SHP77 (cell line): ENCODE measurements at places on chromosomes 5 and 9.

- DNase-seq, result no peak
Measured at GRCh38 chr5:102528600-102528999, 29.8 kb upstream of the SLCO6A1 start.

- DNase-seq, result no peak
Measured at GRCh38 chr9:80013891-80014290, 442.1 kb downstream of the TLE4 start.

DNA sequence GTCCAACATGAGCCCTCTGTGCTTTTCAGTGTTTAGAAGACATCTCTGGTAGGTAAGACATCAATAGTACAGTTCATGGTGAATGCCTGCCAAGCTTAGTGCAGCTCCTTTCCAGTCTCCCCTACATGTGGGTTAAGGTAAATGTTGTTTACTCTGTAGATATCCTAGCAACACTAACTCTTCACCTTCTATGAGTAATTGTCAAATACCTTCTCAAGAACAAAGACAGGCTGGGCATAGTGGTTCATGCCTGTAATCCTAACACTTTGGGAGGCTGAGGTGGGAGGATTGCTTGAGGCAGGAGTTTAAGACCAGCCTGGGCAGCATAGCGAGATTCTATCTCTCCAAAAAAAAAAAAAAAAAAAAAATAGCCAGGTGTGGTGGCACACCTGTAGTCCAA is 18.7 kb upstream of the RASGRF2 start:
- no peak for DNase-seq

DNA sequence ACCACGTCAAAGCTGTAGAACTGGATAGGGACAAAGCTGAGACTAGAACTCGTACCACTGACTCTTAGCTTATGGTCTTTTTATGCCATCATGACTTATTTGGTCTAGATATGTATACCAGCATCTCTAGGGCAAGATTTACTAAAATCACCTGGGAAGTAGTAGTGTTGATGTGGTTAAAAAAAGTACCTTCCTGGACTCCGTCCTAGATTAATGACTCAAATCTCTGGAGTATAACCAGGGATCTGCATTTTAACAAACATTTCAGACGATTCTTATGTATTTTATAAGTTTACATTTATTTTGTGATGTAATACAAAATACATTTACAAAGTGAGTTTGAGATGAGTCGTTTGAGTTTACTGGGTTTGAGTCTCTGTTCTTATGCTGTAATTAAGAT is 68.7 kb downstream of the ARHGAP26 start:
- DNase-seq, result no peak

GRCh38 chr9:134538856-134539566 is 102.6 kb upstream of the COL5A1 start:
- DNase-seq, result no peak

DNA sequence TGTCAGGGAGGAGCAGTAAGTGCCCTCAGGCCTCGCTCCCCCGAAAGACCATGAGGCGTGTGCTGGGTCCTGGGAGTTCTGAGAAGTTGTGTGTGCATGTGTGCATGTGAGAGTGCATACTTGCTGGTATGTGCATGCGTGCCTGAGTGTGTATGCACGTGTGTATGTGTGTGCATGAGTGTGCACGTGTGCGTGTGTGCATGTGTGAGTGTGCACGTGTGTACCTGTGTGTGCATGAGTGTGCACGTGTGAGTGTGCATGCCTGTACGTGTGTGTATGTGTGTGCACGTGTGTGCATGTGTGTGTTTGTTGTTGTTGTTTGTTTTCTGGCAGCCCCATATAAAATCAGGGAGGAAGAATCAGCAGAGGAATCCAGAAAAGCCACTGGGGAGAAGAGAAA is 426.7 kb downstream of the IRX2 start:
- no peak for DNase-seq

DNA sequence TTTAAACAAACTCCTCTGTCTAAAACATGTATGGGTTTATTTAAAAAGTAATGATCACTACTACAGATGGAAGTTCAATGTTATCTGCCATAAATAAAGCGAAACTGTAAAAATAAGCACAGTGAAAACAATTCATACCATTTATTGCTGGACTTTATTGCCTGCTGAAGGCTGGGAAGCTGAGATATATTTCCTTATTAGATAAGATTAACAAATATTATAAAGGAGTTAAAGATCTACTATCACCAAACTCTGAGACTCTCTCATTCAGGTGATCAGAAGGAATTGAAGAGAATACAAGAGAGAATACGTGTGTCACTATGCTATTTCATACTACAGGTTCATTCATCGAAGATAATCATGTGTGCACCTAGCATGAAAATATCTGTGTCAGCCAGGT is 190.9 kb upstream of the ATP10B start:
- DNase-seq, result no peak

- DNase-seq, result no peak
Measured at GRCh38 chr5:419970-420369, 23.0 kb upstream of the EXOC3 start.

GRCh38 chr5:120539471-120539870 is 75.4 kb downstream of the PRR16 start:
- DNase-seq, result no peak

DNA sequence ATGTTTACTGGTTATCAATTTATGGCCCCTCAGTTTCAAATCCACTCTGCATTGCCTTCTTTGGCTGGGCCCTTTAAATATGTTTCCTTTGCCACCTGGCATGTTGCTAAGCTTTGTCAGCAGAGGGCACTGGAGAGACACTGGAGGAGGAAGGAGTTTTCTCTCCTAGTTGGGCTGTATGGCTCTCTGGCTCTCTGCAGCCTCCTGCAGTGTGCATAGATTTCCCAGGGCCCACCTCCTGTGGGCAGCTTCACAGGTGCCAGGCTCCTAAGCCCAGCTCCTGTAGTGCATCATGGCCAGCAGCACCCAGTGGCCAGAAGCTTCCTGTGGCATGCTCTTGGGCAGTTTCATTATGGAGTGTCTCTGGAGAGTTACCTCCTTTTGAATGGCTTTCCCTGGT is 23.3 kb downstream of the CAVIN4 start:
- peak; percentile 48 for DNase-seq

- DNase-seq, result no peak
Measured at GRCh38 chr5:116573702-116574366, 789 bp downstream of the SEMA6A start.

GRCh38 chr5:133785182-133785581 is 172.8 kb upstream of the FSTL4 start:
- DNase-seq, result no peak

- no peak for DNase-seq
Measured at GRCh38 chr9:135136481-135136880, 49.0 kb downstream of the OLFM1 start.

- no peak for DNase-seq
Measured at GRCh38 chr5:55450050-55450765, 84.6 kb downstream of the PLPP1 start.

DNA sequence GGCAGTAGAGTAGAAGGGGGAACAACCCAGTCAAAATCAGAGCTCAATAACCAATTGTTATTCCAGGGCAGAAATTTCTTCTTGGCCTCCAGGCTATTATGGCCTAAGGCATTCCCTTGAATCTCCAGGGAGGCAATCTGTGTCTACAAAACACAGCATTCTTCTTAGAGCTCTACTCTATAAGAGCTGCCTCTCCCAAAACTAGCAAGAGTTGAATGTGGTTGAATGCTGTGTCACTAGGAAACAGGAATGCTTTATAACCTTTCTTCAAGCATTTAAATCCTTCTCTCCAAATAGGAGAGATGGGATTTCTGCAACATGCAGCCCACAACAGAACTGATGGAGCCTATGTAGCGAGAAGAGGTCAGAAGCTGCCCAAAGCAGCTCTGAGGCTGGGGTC is 97.1 kb upstream of the APC start:
- DNase-seq, result no peak

- no peak for DNase-seq
Measured at GRCh38 chr5:179731791-179732411, 721 bp upstream of the MAML1 start.

DNA sequence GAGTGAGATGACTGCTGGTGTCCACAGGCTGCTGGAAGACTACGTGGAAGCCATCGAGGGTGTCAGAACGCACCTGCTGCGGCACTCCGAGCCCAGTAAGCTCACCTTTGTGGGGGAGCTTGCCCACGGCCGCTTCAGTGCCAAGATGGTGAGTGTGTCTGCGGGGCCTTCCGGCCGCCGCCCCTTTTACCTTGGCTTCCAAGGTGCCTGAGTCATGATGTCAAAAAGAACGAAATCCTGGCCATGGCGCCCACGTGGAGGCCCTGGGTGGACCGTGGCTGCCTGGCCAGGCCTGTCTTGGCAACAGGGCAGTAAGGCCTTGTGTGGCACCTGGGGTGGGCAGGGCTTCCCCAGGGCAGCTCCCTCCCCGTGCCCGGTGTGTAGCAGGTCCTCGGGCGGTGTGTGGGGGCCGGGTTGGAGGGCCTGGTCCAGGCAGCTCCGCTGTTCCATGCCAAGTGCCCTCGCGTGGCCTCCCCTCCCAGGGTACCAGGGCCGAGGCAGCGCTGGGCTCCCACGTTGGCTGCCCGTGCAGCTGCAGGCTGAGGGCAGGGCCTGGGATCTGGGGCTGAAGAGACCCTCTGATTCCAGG is 7.8 kb downstream of the DPP7 start:
- no peak for DNase-seq

DNA sequence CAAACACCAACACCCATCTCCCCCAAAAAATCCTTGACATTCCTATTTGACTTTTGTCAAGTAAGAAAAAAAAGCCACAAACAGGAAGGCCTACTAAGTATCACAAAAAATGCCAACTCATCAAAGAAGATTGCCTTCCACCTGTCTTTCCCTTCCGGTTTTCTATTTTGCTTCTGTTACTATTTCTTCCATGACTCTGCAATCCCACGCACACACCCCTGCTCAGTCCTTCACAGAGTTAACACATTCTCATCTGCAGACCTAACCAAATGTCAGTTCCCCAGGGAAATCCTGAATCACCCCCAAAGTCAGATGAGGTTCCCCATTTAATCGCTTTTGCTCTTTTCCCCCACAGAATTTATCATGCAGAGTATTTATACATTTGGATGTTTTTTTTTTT is 15.1 kb downstream of the LPAR1 start:
- DNase-seq, result no peak

GRCh38 chr9:35834260-35835215 is 5.5 kb downstream of the TMEM8B start:
- no peak for DNase-seq

DNA sequence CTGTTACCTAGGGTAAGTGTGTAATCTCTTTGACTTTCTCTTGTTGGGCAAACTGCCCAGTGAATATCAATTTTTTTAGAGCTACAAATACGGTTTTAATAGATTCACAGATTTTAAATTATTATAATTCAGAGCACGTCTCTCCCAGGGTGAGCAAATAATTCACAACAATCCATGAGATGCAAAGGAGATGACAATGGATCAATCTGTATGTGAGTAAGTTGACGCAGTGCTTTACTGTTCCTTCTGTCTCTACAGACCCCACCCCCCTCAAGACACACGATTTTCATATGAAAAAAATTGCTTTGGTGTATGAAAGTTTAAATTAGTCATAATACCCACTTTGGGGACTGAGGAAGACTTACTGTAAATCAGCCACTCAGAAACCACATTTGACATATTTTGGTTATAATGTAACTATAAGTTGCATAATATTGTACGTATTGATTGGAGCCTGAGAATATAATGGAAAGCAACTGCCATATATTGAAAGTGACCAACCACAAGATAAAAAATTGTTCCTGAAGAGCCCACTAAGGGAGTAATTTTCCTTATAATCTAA is 201.7 kb downstream of the BNC2 start:
- DNase-seq, result no peak

DNA sequence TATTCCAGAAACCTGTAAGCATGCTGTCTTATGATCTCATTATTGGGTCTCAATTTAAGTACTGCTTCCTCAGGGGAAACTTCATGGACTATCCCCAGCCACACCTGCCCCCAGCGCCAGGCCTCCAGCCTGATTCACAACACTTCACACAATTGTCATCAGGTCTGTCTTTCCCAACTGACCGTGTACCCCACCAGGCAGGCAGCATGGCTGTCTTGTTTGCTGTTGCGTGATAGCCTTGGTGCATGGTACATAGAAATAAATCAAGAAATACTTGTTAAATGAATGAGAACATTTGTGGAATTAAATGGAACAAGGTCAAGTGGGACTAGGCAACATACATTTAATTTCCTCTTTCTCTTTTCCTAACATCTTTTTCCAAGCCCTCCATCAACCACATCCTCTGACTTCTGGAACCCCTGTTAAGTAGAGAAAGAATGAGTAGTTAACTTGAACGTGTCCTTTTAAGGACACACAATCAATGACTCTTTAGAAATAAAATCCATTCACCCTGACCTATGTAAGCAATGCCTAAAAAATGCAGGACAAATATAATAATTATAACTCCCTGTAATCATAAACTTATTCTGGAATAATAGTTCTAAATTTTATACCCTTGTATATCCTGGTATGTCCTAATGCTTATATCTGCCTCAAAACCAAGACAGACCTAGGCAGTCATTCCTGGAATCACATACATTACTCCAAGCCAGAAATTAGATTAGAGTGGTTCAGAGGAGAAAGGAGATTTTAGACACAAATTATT is 17.2 kb upstream of the THG1L start:
- no peak for DNase-seq

DNA sequence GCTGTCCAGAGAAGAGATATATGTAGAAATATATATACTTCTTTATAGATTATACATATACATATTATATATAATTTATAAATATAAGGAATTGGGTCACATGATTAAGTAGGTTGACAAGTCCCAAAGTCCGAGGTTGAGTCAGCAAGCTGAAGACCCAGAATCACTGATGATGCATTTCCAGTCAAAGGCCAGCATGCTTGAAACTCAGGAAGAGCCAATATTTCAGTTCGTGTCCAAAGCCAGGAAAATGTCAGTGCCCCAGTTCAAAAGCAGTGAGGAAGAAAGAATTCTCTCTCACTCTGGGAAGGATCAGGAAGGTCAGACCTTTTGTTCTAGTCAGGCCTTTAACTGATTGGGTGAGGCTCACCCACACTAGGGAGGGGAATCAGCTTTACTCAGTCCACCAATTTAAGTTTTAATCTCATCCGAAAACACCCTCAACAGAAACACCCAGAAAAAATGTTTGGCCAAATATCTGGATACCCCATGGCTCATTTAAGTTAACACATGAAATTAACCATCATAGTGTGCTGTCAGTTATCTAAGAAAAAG is 42.0 kb upstream of the LVRN start:
- DNase-seq, result no peak

DNA sequence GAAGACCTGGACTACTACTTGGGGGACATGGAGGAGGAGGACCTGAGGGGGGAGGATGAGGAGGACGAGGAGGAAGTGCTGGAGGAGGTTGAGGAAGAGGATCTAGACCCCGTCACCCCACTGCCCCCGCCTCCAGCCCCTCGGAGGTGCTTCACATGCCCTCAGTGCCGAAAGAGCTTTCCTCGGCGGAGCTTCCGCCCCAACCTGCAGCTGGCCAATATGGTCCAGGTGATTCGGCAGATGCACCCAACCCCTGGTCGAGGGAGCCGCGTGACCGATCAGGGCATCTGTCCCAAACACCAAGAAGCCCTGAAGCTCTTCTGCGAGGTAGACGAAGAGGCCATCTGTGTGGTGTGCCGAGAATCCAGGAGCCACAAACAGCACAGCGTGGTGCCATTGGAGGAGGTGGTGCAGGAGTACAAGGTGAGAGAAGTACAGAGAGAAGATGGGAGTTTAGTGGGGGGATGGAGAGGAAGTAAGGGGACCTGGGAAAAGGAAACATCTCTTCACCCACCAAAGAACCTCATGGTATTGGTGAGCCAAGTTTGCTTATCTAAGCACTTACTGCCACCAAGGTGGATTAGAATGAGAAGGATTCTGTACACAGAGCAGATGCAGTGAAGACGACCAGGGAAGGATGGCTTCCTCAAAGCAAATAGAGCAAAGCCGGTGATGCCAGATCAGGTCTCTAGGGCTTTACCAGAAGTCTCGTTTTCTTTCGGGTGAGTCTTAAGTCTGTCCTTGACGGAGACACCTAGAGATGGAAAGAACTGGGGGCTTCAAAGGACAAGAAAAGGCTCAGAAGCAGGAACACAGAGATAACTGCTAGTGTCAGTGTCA is 1.5 kb downstream of the TRIM41 start:
- DNase-seq, result no peak
